ENCODE measurements at places on chromosomes 1 and 21.

DNA sequence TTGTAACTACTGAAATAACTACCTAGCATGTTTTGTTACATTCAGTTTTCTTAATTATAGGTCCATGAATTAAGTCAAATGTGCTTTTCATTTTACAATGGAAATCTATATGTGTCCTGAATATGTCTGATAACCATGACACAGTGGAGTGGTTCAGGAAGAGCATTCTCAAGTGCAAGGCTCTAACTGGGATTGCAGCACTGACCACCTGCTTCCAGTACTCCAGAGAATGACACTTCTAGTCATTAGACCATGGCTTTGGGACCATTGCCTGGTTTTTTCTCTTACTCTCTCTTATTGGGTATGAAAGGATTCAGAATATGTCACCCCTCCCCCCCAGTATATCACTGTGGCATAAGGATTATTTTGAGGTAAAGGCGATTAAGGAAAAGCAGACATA lies 204.9 kb upstream of the CACYBP start:
- no peak for DNase-seq

DNA sequence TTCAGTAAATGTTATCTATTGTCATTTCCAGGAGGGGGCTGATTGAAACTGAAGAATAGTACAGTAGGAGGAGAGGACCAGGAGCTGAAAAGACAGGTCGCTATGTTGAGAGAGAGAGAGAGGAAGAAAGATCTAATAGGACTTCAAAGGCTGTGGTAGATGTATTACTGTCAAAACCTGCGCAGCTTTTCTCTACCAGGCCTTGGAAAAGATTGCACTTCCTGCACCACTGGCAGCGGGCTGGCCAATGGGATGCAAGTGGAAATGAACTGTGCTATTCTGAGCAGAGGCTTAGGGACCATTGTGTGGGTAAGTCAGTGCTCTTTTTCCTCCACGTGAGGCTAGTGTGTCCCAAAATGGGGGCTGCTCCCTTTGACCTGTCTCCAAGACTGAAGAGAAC lies 47.1 kb downstream of the MDM4 start:
- no peak for DNase-seq

DNA sequence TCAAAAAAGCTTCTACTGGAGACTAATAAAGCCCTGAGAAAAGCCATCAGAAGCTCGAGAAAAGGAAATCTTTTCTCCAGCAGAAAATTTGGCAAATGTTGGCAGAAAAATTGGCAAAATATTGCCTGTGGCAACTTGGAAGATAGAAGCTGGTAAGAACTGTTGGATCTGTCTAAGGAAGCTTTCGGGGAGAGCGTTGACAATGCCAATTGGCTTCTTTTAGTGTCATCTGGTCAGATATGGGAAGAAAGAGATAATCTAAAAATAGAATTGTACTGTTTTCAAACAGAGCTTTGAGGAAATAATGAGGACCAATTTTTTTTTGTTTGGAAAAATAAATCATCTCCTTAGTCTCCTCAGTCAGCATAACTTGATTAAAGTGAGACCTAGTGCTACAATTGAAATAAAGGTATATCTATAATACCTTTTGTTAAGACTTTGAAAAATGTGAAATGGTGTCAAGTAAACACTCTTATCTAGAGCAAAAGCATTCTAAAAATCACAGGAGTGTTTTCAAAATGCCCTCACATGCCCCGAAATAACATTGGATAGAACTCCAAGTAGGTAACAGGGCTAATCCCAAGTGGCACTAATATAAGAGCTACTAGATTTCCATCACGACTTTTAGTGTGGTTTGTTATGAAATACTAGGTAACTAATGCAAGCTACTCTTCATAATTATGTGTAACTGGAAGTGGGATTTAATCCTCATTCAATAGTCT lies 882.2 kb upstream of the B3GALT2 start:
- no peak for DNase-seq

DNA sequence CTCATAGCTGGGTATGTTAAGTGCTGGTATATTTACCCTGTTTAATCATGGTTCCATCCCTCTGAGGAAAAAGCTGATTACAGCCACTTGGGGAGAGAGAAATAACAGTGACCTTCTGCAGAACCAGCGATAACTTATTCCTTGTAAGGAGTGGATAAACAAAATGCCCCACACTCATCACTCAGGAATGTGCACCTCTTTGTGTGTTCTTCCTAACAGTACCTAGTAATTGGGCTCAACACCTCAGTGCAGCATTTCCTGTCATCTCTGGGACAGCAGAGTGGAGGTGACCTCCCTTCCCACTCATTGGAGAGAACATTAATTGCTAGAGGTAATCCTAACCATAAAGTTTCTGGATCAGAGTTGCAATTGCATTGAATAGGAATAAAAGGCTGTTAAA lies 112.5 kb upstream of the F3 start:
- peak; percentile 65 for DNase-seq

- DNase-seq: no peak
These were observed at the start of gene MNDA for GRCh38 chr1:158830904-158831507. MNDA (plus strand) TSS chr1:158831351; CDS start chr1:158842154, 10,803 bp downstream.

DNA sequence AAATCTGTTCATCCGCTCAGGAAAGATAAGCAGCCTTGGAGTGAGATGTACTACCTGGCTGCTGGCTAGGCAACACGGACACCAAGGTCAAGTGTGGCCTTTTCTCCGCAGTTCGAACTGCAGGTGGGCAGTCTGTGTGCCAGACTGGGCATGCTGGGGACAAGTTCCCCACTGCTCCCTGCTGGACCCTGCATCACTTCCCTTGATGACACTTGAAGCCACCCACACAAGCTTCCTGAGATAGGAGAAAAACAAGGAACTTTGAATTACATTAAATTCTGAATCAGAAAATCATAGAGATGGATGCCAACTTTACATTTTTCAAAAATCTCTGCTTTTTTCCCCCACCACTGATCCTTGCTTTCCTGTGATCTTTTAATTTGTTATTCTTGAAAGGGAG lies 38.3 kb downstream of the BEND5 start:
- no peak for DNase-seq

- no peak for DNase-seq
These were observed 104.4 kb upstream of the SERBP1 start for GRCh38 chr1:67534627-67535065.

- no peak for DNase-seq
These were observed 18.3 kb upstream of the MPL start for GRCh38 chr1:43319288-43319687.

- no peak for DNase-seq
These were observed 199.3 kb downstream of the DSCAM start for GRCh38 chr21:40647706-40648105.

DNA sequence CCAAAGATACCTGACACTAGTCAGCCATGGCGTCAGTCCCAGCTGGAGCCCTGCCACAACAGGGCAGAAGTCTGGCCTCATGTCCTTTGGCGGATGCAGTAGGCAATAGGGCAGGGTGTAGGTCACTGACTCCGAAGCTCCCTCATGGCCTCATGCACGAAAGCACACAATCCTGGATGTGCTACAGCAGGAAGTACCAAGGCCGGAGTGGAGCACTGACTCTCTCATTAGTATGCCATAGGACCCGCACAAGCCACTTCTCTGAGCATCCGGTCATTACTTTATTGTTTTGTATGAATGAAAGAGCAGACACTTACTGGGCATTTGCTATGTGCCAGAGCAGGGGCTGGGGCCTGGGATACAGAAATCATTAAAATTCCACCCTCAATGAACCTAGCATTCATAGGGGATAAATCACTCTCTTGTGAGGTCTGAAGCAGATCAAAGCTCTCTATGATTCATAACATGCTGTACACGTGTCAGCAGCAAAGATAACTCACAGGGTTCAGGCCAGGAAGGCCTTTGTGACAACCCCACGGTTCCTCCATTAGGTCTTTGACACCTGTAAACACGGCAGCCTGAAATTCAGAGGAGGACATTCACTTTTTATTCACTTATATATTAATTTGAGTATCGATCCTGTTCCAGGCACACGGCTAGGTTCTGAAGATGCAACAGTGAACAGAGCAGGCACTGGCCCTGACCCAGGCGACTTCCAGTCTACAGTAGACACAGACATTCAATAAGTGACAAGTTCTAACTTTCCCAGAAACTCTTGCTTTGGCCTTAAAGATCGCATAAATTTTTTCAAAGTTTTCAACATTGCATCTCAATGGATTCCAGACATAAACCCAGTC lies 357.9 kb upstream of the USP24 start:
- DNase-seq: peak; percentile 43

- no peak for DNase-seq
These were observed 34.4 kb downstream of the PDE9A start for GRCh38 chr21:42687796-42688195.

DNA sequence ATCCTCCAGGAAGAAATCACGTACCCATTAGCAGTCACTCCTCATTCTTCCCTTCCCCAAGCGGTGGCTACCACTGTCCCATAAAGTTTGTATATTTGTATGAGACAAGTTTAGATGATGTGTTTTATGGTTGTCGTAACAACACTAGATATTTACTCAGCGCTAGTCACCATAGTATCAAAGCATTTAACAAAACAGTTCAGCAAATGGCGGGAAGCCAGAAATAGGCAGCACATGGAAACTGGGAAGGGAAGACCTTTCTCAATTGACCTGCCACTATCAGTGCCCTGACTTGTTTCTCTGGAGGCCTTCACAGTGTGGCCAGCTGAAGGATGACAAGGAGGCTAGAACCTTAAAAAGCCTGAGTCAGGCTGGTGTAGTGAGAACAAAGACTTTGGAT lies 31.1 kb downstream of the CNST start:
- peak; percentile 47 for DNase-seq

DNA sequence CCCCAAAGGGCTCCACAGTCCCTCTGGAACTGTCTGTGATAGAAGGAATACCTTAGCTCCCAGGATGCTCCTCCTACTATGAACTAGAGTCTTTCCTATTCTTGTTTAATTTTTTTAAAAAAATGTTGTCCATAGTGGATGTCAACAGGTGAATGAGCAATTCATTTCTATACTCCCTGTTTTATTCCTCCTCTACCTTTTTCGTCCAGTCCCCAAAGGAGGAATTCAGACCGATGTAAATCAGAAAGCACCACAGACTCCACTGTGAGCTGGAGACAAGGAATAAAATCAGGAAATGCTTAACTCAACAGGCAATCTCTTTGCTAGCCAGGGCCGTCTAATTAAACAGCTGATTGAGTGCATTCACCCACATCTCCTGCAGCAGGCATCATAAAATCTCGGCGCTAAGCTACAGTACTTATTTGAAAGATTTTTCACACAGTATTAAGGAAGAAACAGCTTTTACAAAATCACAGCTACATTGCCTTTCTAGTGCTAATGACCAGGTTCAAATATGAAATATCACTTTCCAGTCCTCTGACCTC lies 381.6 kb downstream of the SIPA1L2 start:
- DNase-seq: no peak

GRCh38 chr1:177569476-177569875 lies 398.7 kb downstream of the BRINP2 start:
- no peak for DNase-seq

Data from mammary epithelial cell (primary cell).